Daoy (cell line): ENCODE measurements at places on chromosomes 3 and 15. TPM values are rescaled to one million over a fixed set of nuclear protein-coding genes. Genes with fewer than 3 reads are reported as not detected.
A peak's percentile ranks its signal among the peaks of the same experiment; 100 is the strongest.

- no peak for DNase-seq
These were observed 10.5 kb downstream of the LOXL1 start for GRCh38 chr15:73936588-73937290.

SEMA3F gene
- total RNA-seq, result 0.51 and 1.4 TPM in 2 replicates

DNA sequence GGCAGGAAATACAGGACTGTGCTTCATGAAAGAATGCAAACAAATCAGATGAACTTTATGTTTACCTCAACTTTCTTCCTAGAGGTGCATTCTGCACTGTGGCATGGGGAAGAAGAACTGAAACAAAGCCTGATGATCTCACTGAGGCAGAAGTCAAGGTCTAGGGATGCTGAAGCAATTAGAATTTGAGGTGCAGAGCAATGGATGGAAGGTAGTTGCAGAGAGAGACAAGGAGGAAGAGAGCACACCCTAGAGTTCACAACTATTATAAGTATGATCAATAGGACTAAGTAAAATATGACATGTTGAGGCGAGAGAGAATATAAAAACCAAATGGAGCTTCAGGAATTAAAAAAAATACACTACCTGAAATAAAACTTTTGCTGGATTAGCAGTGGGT is 420.1 kb downstream of the EDEM1 start:
- DNase-seq, result no peak

DNA sequence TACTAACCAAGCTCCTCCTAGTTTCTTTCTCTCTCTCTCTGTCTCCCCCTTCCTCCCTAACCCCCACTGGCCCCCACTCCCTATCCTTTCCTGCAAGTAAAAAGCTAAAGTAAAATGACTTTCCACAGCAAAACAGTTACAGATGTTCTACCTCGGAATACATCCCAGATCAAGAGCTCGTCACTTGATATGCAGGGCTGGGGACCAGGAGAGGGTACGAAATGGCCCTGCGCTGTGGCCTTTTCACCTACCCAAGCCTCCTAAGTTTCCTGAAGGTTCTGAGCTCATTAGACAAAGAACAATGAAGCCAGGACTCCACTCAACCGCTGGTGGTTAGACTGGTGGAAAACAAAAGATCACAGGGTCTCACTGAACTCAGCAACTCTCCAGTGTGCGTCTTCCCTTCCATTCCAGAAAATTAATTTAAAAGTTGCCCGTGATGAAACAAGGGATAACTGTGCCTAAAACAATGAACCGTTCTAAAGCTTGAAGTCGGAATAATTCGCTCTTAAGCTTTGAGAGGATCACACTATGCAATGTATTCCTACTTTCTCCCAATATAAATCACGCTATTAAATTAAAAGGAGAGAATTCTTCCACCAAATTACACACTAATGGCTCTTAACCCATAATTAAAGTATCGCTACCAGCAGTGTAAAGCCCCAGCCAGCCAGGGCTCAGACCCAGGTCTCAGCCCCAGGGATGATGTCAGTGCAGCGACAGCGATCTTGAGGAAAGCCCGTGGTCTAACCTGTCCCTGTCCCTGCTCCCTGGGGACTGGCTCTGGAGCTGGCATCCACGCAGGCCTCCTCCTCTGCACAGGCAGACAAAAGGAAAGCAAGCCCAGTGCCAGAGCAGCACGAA is 5.0 kb downstream of the VGLL4 start:
- DNase-seq, result no peak

DNA sequence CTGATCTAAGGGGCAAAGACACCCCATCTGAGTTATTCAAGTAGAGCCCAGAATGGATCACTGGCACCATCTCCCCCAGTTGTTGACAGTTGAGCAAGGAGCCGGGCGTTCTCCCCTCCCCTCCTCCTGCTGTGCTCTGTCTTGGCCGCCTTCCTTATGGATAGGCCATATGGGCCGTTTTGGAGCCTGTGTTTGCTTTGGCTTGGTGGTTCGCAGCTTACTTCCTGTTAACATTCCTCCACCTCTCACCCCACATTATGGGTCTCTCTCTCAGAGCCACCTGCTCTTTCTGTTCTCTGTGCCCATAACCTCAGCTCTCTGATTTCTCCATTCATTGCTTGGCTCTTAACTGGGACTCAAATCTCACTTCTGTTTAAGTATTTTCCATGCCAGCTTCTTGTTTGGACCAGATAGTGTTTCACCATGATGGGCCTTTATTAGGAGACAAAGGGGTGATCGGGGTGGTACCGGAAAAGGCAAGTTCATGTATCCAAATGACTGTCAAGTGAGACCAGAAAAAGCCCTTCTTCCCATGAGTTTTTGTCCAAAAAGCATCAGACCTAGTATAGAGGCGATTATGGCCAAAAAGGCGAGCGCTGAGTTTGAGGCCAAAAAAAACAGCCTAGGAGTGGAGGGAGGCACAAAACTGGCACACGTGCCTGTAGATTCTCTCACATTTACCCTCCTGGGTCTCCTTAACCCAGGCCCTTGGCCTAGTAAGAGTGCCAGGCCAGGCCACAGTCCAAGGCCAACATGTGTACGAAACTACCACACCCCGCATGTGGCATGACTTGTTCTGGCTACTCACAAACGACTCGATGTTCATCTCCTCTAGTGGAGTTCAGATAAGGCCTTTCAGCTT is 62.6 kb downstream of the DUT start:
- DNase-seq, result peak; percentile 78

DNA sequence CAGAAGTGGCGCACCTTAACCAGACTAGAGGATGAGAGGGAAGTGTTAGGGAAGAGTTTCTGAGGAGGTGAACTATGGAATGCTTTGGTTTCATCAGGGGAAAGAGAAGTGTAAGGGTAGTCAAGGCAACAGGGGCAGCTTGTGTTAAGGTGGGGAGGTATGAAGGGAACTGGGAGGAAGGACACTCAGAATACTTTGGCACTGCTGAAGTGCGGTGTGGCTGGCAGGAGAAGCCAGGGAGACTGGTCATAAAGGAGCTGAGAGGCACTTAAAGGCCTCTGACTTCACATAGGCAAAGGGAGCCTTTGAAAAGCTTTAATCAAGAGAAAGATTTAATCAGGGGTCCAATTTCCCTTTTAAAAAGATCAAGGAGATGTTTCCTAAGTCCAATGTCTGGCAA is 129.0 kb downstream of the ERC2 start:
- no peak for DNase-seq

SAMD7 gene
- total RNA-seq, result not detected in 2 replicates
